ENCODE measurements at places on chromosomes 7 and 10.

GRCh38 chr7:156818133-156818532, 74.8 kb downstream of the LMBR1 start:
- DNase-seq = no peak

DNA sequence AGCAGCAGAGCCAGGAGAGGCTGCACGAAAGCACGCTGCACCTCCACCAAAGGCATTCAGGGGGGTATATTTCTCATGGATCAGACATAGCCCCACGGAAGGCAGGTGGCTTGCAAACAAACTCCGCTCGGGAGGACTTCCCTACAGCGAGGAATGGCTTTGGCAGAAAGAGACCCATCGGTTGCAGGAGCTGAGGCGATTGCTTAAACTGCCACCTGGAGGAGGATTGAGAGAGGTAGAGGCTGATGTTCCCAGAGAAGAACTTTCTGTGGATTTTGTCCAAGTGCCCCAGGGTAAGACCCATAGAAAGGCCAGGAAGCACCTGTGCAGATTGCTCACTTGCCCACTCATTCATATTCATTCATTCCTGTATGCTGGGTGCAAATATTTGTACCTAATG, 89.1 kb downstream of the NEUROD6 start:
- no peak for DNase-seq

GRCh38 chr10:77504196-77504872, 133.3 kb downstream of the KCNMA1 start:
- no peak for DNase-seq

- peak; percentile 55 for DNase-seq
These were observed at the start of gene BICC1 for GRCh38 chr10:58512491-58513187. Gene BICC1 (plus strand): TSS chr10:58512872. CDS start chr10:58513144, 272 bp downstream.

GRCh38 chr7:78284945-78285344, 486.4 kb downstream of the PHTF2 start:
- no peak for DNase-seq

- DNase-seq = no peak
These were observed 246.3 kb downstream of the CDK14 start for GRCh38 chr7:90842430-90842788.

DNA sequence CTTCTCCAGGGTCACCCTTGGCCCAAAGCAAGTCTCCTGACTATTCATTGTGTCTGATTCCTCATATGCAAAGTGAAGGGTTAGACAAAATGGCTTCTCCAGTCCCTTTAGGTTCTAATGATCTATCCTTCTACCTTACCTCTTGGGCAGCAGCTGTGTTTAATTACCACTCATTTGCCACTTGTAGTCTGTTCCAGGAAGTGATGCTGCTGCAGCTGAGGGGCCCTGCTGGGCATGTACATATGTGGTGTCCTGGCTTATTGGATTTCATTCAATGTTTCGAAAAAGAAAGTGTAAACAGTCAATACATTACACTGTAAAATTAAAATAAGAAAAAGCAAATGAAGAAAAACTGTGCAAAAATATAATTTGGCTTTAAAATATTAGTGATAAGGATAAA, 36.6 kb downstream of the SCIN start:
- DNase-seq = no peak

- no peak for DNase-seq
These were observed 1.1 kb downstream of the ODAD2 start for GRCh38 chr10:27997865-27998177.

DNA sequence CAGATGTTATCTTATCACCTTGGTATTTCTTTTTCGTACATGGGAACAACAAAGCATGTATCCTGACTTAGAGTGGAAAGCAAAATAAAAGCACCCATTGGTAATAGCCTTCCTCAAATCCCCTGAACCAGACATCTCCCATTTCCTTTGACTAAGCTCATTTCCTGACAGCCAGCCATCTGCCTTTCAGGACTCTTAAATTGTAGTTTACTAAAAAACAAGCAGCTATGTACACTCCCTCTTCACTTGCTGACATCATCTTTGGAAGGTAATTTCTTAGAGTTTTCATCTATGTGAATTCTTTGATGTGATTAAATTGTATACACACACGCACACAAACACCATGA, 40.7 kb downstream of the ARL4A start:
- DNase-seq = peak; percentile 20

GRCh38 chr7:157372300-157373232, 35.8 kb downstream of the DNAJB6 start:
- DNase-seq = no peak

DNA sequence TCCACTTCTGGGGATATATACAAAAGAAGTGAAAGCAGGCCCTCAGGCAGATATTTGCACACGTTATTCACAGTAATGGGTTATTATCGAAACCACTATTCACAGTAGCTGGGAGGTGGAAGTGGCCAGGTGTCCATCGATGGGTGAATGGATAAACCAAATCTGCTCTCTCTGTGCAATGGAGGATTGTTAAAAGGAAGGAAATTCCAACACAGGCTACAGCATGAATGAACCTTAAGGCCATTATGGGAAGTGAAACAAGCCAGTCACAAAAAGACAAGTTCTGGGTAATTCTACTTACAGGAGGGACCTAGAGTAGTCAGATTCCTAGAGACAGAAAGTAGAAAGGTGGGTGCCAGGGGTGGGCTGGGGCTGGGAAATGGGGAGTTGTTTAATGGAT, 48.5 kb upstream of the BHLHA15 start:
- DNase-seq = no peak

GRCh38 chr10:11782793-11783557, 40.2 kb upstream of the PROSER2 start:
- DNase-seq = no peak

DNA sequence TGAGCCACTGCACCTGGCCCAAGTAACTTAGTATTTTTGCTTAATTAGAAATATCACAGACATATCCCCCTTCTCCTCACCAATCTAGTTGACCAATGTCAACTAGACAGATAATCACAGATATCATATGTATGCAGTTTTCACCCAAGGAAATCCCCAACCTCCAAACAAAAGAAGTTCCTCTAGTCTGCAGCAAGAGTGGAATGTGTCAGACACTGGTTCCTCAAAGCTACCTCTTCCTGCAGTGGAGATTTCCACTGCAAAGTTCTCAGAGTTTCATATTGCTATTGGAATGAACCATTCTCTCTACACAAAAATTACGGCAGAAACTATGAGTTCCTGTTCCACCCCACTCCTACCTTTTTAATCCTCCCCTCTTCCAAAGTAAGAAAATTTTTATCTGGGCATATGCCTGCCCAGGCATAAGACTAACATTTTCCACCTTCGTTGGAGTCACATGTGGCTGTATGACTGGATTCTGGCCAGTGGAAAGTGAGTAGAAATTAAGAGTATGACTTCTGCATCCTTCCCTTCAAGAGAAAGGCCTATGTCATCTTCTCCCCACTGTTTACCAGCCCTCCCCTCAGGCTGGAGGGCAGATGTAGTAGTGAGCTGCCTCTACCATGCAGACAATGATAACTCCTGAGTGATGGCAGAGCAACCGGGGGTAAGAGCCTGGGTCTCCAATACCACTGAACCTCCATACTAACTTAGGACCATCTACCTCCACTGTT, 103.0 kb downstream of the MYOF start:
- no peak for DNase-seq

- no peak for DNase-seq
These were observed 87.8 kb upstream of the DUSP5 start for GRCh38 chr10:110409926-110410325.

DNA sequence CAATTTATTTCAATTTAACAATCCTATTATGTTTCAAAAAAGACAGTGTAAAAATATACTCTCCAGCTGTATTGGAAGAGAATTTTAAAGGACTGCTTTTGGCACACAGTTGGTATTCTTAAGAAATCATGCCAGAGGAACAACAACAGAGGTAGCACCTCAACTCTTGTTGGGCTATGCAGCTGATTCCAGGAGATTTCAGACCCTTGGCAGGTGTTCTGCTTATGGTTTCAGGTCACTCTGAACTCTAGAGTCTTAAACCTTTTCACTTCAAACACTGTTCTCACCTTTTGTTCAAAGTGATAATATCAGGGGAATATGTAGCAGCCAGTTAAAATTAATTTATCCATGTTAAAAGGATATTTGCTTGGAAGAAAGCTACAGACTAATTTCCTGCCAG, 160.1 kb downstream of the PFKFB3 start:
- DNase-seq = no peak

DNA sequence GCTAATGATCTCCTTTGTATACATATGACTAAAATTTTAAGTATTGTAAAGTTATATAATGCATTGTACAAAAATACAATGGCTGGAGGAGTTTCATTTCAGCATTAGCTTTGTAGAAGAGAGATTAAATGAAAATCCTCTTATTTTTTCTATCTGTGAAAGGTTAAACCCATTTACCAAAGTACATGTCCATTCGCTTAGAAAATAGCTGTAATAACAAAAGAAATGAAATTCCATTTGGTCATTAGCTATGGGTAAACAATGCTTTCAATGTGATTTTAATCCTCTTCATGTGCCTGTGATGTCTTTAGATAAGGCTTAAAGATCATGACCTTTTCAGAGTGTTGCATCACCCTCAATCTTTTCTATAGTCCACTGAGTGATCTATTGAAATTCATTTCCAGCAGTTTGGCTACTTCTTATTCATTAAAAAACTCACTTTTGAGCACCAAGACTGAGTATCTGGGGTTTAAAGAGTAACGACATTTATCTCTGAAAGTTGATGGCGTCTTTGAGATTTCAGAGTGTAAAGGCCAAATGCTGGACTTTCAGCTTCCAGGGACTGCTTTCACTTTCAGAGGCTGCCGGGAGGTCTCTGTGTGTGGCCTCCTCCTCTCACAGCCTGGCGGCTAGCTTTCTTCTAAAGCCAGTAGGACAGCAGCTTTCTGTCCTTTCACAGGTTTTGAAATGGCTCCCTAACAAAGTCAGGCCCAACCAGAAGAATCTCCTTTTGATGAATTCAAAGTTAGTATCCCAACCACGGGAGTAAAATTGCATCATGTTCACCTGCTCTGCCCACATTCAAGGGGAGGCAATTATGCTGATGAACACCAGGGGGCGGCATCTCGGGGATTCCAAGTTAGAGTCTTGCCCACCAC, 701.4 kb upstream of the COBL start:
- peak; percentile 56 for DNase-seq

GRCh38 chr7:157003445-157003755, 7.1 kb downstream of the MNX1 start:
- no peak for DNase-seq

DNA sequence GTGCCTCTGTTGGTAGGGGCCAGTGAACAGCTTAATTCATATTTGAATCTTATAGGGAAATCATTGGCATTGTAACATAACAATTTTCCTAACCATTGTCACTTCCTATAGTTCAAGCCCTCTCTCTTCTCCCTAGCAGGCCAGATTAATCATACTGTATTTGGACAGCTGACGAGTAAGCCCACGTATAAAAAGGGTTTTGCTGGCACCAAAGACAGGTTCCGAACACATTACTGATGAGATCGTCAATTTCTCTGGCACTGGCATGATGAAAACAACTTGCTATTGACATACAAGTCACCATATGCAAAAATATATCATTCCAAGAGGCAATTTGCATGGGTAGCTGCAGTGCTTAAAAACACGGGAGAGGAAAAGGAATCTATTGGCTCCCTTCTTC, 891.1 kb upstream of the AUTS2 start:
- no peak for DNase-seq

DNA sequence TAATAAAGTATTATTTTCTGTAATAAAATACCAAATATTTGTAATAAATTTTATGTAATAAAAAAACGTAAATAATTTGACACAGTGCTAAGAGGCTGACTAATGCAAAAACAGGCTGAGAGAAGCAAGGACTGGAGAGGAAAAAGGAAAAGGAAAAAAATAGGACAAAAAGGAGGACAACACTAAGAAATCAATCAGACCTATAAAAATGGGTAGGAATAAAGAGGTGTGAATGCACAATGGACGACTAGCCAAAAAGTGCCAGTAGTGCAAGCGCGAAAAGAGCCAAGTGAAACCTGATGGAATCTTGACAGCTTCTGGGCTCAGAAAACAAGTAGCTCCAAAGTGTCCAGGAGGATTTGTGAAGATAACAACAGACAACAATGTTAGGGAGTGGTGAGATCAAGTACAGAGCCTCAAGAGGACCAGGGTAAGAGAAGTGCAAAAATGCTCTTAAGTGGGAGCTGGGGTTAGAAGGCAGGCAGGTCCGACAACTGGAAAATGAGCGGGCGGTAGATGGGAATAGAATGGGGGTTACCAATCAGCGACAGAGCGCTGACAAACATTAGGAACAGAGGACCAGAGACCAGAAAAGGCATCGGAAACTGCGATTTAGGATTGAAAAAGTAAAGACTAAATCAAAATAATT, 1.2 kb downstream of the BRAF start:
- no peak for DNase-seq

- DNase-seq = no peak
These were observed 177.9 kb upstream of the PLXDC2 start for GRCh38 chr10:19638182-19638895.

- no peak for DNase-seq
These were observed 132.6 kb downstream of the DNAJB6 start for GRCh38 chr7:157469181-157470016.

GRCh38 chr10:4059471-4060138, 274.6 kb upstream of the KLF6 start:
- no peak for DNase-seq

- DNase-seq = no peak
These were observed 37.8 kb upstream of the HIBADH start for GRCh38 chr7:27700501-27700900.

GRCh38 chr7:151432658-151433521, 7.1 kb downstream of the CRYGN start:
- DNase-seq = no peak

DNA sequence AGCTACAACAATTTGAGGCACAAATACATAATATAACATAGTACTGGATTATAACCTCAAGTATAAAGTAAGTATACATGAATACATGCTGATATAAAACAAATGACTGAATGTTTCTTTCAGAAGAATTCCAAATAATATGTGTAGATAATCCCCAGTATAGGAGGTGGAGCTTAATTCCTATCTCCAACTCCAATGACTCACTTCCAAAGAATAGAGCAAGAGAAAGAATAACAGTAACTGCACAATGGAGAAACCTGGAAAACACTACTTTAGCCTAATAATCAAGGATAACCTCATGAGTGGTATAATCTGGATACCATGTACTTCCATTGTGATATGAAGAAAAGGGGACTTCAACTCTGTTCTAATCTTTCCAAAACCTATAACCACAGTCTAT, 13.7 kb upstream of the SEMA3C start:
- no peak for DNase-seq

DNA sequence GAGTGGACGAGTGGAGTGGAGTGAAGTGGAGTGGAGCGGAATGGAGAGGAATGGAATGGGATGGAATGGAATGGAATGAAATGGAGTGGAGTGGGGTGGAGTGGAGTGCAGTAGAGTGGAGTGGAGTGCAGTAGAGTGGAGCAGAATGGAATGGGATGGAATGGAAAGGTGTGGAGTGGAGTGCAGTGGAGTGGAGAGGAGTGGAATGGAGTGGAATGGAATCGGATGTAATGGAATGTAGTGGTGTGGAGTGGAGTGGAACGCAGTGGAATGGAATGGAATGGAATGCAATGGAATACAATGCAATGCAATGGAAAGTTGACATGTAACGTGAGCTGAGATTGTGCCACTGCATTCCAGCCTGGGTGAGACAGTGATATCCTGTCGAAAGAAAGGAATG, 46.4 kb downstream of the ZNF716 start:
- DNase-seq = no peak

- DNase-seq = no peak
These were observed 15.8 kb upstream of the AGMO start for GRCh38 chr7:15577600-15577999.
